Activated CD8-positive, alpha-beta memory T cell treated with anti-CD3 and anti-CD28 coated beads for 4 hours (primary cell): ENCODE measurements at places on chromosomes 16 and 17.
A peak's percentile ranks its signal among the peaks of the same experiment; 100 is the strongest.

GRCh38 chr17:29698019-29698777, 75.5 kb upstream of the CORO6 start:
- no peak for DNase-seq

DNA sequence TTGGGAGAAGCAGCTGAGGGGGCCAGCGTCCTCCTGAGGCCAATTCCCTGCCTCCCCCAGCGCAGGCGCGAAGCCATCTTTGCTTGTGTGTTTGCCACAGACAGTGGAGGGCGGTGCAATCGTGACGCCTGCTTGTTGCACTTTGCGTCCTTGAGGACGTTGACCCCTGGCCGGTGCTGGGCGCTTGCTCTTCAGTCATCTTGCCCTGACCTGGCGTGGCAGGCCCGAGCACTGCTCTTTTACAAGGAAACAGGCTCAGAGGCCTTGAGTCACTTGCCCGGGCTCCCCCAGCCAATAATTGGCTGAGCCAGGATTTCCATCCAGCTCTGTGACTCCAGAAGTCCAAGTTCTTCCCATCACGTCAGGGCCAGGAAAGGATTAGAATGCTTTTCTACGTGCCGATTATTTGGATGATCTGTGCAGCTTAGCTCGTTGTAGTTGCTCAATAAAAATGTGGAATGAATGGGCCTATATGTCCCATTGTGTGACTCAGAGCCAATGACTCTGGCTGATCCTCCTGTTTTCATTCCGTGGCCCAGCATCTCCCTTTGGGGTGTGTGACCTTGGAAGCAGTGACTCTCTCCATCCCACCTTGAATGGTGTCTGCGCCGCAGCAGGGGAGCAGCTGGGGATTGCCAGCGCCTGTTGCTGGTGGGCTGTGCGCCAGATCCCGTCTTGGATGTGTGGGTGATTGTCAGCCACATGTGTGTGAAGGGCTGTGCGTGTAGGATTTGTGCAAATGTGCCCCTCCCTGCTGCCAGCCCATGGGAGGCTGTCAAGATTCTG, 214.1 kb downstream of the SEC14L1 start:
- no peak for DNase-seq

GRCh38 chr17:28741358-28742349, 2.2 kb upstream of the TRAF4 start:
- no peak for DNase-seq

DNA sequence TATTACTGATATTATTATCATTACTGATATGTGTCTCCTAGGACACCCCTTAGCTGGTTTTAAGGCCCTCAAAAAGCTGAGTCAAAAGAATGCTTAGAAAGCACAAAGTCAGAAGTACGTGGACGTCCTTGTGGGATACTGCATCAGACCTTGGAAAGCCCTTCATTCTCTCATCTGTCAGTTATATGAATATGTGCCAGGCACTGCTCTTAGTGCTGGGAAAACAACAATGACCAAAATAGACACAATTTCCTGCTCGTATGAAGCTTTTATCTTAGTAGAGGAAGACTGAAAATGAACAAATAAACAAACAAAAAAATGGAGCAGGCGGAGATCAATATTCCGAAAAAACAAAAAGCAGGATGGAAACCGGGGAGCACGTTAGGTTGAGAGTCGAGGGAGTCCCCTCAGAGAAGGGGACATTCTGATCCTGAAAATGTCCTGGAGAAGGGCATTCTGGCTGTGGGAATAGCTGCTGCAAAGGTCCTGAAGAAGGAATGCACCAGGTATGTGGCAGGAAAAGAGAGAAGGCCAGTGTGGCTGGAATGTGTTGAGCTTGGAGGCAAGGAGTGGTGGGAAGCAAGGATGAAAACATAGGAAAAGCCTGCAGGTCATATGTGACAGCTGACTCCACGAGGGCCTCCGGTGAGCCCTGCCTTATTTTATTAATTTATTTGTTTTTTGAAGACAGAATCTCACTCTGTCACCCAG, 15.5 kb upstream of the TMEM94 start:
- no peak for DNase-seq

DNA sequence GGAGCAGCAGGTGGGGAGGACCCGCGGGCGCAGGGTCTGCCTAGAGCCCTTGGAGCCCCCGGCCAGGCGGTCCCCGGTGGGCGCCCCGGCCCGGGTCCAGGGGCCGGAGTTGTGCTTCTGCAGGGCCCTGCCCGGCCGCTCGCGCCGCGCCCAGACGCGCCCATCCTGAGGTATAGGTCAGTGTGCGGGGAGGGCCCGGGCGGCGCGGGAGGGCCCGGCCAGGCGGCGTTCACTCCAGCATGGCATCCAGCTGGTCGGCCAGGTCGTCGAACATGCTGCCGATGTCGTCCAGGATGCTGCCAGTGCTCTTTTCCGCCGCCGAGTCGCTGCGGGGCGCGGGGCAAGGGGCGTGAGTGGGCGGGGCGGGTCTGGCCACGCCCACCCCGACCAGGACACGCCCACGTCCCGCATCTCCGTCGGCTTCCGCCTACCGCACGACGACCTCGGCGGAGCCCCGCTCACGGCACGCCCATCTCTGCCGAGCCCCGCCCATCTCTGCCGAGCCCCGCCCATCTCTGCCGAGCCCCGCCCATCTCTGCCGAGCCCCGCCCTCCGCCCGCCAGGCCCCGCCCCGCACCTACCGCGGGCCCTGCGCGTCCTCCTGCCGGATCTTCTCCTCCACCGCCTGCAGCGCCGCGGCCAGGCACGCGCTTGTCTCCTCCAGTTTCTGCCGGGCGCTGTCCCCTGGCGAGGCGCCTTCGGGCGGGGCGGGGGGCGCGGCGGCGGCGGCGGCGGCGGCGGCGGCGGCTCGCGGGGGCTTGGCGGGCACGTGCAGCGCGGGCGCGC, 17.9 kb downstream of the CASKIN1 start:
- no peak for DNase-seq

DNA sequence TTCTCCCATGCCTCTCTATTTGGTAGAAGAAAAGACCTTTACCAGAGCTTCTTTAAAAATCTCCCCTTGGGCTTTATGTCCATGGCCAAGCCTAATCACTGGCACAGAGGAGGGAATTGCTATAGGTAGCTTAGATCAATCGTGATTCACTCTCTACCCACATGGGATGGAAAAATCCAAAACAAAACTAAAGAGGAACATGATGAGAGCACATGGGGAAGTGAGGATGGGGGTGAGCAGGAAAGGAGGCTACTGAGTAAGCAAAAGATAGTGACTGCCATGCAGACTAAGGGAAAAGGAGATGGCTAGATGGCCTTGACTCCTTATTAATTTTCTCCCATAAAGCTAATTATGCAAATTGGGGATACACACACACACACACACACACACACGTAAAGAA, 201.2 kb downstream of the HS3ST3A1 start:
- DNase-seq: no peak

GRCh38 chr17:15143524-15143923, 121.6 kb downstream of the PMP22 start:
- no peak for DNase-seq

DNA sequence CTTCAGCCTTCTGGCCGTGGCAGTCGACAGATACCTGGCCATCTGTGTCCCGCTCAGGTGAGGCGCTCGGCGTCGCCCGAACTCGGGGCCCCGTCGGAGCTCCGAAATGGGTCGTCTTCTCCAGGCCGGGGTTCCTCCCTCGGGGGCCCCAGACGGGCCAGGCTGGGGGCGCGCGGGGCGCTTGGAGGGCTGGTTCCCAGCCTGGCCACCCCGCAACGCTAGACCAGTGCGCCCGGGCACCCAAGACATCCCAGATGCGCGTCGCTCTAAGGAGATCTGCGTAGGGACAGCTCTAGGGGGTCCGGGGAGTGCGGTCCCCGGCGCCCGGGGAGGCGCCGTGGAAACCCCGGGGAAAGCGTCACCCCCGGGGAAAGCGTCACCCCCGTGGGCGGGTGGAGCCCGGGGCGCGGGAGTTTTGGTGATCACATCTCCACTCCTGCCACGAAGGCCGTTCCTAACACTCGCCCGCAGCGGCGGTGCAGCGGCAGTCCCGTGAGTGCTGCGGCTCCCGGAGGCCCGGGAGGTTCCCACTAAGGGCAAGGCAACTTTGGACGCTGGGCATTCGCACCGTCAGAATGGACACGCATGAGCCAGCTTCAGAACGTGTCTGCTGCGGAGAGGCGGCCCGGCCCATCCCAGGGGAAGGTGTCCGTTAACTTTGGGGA, 729 bp downstream of the ADORA2B start:
- DNase-seq: peak; percentile 27

GRCh38 chr17:57724026-57724728, 20.9 kb downstream of the CCDC182 start:
- no peak for DNase-seq

GRCh38 chr17:17681187-17681743, at the start of gene RAI1:
RAI1 (plus strand) TSS chr17:17681458; CDS start chr17:17792949, 111,491 bp downstream.
- DNase-seq: no peak

DNA sequence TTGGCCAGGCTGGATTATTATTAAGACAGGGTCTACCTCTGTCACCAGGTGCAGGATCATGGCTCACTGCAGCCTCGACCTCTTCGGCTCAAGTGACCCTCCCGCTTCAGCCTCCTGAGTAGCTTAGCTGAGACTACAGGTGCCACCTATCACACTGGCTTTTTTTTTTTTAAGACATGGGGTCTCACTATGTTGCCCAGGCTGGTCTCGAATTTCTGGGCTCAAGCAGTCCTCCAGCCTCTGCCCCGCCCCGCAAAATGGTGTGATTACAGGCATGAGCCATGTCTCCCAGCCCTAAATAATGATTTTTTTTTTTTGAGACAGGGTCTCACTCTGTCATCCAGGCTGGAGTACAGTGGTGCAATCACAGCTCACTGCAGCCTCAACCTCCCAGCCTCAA, 5.8 kb downstream of the OVCA2 start:
- DNase-seq: no peak

DNA sequence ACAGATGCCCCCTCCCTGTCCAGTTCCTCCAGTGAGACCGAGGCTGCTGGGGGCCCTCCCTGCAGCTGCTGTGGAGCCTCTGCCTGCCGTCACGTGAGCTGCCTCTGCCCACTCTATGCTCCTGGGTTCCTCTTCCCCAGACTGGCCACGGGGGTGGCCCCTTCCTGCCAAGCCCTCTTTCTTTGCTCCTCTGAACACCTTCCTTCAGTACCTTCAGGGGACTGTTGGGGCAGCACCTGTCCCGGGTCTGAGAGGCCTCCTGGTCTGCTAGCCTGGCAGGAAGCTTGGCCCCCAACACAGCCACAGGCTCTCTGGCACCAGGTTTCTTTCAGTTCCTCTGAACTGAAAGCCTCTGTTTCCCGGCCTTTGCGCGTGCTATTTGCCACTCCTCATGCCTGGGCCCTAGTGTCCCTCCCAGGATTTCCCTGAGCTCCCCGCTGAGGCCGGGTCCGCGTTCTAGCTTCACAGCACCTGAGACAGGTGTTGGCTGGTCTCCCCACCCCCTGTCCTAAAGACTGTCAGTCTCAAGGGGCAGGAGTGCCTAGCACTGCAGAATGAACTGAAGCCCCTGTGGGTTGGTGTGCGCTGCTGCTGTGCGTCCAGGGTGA, 6.6 kb upstream of the ATP6V0C start:
- DNase-seq: no peak

GRCh38 chr16:2022723-2023091, 3.1 kb downstream of the NPW start:
- DNase-seq: no peak

DNA sequence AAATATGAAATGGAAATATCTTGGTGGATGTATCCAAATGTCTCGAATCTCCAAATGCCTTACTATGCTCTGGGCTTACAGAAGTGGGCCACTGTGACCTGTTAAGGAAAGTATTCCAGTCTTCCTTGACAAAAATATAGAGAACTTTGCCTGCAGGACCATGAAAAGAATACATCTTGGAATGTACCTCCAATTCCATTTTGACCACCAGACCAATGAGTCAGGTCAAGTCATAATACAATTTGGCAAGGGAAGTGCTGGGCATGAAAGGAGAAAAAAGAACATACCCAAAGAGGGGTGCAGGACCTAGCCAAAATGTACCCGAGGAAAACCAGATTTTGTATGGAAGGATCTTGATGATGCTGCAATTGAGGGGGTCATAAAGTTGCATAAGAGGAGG, 1153.7 kb upstream of the GOT2 start:
- DNase-seq: no peak

DNA sequence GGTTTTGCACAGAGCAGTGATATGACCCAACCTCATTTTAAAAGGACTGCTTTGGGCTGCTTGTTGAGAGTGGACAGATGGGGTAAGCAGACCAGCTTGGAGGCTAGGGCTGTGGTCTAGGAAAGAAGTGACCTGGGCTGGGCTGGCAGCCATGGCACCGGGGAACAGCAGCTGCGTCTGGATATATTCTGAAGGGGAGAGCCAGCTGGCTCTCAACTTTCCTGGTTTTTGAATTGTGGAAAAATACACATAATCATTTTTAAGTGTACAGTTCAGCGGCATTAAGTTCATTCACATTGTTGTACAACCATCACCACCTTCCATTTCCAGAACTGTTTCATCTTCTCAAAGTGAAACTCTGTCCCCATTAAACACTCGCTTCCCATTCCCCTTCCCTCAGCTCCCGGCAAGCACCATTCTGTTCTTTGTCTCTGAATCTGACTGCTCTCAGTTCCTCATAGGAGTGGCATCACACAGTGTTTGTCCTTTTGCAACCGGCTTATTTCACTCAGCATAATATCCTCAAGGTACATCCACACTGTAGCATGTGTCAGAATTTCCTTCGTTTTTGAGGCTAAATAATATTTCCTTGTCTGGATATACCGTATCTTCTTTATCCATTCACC, 113.2 kb downstream of the SPECC1 start:
- DNase-seq: no peak

- DNase-seq: peak; percentile 56
These were observed 8.2 kb downstream of the NMRAL1 start for GRCh38 chr16:4465977-4466779.

DNA sequence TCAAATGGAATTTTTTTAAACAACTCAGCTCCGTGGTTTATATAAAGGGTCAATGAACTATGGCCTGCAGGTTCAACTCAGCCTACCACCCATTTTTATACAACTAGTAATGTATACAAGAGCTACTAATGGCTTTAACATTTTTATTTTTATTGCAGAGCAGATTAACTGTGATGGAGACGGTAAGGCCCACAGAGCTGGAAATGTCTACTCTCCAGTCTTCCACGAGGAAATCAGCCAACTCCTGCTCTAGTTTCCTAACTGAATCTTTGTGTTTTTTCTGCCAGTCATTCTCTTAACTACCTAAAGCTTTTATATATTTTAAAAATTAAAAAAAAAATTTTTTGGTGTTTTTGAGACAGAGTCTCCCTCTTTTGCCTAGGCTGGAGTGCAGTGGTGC, 385.1 kb upstream of the MAF start:
- DNase-seq: no peak

DNA sequence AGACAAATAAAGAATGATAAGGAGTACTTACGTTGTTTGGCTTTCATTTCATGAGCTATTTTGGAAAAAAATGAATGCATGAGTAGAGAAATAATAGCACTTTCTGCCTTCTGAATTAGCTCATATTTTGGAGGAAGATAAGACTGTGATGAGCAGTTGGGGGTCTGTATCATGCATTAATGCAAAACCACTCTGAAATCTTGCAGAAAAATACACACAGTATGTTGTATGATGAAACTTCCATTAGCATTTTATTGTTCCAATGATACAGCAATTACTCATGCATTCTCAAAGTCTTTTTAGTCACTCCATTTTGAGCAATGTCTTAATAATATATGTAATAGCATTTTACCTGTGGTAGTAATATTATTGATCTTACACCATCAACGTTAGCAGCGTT, 571.0 kb downstream of the CDH8 start:
- DNase-seq: no peak
